NCI-H524 treated with DMSO at 0.1 percent for 48 hours (cell line): ENCODE measurements at places on chromosomes 11 and 22.

- no peak for DNase-seq
Observed at GRCh38 chr11:114195151-114195550, 101.0 kb upstream of the NNMT start.

GRCh38 chr11:117933930-117934329 lies 4.7 kb upstream of the TMPRSS13 start:
- no peak for DNase-seq

DNA sequence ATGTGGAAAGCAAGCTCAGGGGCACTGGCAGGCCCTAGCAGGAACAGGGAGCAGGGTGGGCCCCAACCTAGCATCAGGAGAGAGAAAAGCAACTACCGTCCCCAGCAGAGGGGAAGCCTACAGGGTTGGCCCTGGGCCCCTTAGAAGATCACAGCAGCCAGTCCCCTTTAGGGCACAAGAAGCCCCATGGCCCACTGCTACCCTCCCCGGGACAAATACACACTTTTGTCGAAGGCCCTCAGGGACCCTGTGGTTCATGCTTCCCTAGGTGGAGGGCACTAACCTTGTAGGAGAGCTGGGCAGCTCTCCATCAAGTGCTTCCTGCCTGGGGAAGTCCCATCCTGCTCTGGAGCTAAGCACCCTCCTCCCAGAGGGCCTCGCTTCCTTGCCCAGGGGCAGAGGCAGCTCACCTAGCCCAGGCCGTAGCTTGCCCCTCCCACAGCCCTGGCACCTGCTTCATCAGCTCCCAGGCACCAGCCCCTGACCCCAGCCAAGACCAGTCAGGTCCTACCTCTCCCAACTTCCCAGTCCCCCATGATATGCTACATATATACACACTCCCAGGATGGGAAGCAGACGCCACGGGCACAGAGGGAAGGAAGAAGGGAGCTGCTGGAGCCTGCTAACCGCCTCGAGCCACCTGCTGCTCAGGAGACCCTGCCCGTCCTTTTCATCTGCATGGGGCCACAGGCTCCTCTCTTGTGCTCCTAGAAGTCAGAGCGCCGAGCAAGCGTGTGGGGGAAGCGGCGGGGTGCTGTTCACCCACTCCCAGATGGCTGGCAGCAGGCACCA lies 20.1 kb downstream of the SUN2 start:
- DNase-seq, result no peak

DNA sequence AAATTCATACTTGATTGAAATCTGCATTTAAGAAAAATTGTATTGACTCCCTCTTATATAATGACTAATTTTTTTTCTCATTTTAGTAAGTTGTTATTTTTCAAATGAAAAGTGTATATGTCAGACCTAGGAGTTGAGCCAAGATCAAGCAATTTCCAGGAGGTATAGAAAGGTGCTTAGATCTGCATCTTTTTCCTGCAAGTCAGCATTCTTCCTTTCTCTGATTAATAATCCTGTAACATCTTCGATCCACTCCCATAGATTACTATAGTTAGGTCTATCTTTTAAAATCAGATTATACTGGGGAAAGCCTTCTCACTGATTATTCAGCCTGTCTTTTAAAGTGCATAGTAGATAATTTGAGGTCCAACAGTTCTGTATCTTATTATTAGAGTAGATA lies 12.7 kb downstream of the HOATZ start:
- no peak for DNase-seq

DNA sequence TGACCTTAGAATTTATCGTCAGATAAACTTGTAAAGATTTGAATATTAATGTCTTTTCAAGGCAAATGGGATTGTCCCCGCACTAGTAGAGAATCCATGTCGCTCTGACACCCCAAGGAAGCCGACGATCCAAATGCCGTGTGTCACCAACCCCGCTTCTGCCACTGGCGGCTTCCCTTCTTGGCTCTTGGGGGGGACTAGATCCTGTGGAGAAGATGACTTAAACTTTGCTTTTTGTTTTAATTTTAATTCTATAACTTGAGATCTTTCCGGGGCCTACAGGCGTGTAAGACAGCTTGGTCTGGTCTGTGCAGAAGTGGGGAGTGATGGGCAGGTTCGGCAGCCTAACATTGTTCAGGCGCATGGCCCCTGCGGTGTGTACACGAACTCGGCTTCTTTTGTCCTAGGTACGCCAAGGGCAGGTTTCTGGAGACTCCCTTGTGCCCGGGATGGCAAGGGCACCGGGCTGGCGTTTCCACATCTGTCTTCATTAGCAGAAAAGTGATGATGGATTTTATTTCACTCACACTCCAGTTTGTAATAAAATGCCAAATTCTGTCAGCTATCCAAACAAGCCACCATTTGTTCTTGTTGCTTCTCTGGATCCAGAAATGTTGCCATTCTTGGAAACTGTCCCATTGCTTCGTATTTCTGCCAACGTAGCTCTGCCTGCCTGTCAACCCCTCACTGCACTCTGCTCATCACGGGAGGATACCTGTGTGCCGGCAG lies 6.7 kb downstream of the YDJC start:
- DNase-seq, result no peak

GRCh38 chr22:43133401-43133800 lies 9.8 kb downstream of the MCAT start:
- DNase-seq, result no peak

- no peak for DNase-seq
Observed at GRCh38 chr11:68061508-68061907, 22.7 kb downstream of the TCIRG1 start.

DNA sequence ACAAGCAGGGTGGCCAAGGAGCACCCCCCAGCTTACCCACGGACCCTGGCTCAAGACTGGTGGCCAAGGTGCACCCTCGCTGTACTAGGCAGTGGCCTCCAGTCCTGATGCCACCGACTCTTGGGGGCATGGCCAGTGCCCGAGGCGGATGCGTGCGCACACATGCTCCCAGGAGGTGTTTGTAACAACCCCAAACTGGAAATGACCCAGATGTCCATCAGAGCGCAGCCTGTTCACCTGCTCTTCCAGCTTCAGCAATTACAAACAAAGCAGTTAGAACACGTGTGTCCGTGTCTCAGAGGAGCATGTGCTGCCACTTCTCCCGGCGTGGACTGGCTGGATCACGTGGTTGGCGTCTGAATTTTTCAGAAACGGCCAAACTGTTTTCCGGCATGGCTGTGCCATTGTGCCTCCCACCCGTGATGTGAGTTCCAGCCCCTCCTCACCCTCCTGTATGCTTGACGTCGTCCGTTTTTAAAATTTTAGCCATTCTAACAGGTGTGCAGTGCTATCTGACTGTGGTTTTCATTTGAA lies 7.1 kb upstream of the MUC6 start:
- DNase-seq, result no peak
